CD4-positive, alpha-beta T cell treated with Interleukin-4 for 1 hour (primary cell): ENCODE measurements at places on chromosomes 2 and 18.

DNA sequence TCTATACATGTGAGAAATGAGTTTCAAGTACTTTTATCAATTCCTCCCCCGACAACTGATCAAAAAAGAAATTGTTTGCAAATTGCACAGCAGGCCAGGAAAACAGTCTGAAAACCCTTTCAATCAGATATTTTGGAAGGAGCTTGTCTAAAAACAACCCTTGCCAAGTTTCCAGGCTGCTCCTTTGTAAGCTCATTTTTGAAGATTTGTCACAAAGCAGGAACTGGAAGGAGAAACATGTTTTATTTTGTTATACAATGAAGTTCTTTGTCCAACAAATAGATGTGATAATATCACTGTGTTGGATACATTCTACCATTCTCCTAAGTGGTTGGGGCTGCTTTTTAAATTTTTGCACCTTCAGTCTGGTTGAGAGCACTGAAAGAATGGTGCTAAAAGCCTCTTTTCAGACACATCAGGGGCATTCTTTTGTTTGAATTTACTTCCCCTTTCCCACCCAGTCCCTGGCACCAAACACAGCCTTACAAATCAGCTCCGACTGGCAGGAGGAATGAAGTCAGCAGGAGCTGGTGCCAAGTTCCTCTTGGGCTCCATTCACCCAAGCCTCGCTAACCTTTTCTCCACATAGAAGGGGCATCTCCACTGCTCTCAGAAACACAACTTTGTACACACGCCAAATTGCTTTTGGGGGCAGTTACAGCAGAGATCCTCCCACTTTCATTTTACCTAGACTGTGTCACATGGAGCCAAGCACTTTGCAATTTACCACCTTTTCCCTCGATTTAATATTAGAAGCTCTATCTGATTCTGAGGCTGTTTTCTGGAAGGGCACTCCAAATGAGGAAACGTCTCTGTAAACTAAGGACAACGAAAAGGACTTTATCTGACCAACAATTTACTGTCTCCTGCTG is 88.0 kb downstream of the C1D start:
- no peak for DNase-seq

DNA sequence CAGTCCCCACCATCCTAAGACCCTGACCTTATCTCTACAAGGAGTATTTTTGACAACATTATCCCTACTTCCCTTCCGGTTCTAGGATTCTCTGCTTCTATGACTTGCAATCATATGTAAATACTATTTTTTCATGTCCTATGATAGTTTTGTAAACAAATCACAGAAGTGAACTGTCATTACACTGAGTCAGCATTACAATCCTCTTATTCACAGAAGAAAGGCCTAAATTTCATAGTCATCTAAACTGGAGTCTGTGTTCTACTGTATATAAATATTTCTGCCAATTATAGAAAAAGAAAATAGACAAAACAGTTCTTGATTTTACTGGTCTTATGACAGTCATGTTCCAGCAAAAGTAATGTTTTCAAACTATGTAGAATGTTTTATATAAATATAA is 265.1 kb downstream of the NCKAP5 start:
- no peak for DNase-seq

DNA sequence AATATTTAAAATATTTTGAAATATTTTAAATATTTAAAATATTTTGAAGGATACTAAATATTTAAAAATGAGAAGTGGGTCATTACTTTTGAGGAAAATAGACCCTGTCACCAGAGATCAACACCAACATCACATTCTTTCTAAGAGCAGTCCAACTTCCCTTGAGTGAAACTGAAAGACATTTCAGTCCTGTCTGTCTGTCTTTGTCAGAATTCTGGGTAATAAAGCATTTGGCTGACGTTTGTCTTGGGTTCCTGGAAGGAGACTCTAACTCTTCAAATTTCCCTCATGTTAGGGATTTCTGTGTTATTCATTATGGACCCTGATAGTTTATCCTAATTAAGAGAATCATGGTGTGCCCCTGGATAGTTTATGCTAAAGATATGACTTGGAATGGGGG is 32.8 kb downstream of the TTC21B start:
- no peak for DNase-seq

DNA sequence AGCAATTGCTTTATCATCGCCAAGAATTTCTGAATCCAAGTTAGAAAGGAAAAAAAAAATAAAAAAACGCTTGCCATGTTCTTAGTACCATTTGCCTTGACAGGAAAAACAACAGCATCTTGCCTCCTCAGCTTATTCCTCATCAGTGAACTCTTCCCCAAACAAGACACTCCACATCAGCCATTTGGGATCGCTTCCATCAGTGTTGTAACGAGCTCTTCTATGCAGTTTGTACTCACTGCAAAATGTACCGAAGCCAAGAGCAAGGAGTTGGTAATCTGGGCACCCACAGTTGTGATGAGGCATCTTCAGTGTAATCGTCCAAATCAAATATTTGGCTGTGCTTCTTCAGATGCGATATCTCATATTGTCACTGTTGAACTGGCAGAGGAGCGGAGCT is 503.7 kb downstream of the TMEM182 start:
- DNase-seq: no peak

DNA sequence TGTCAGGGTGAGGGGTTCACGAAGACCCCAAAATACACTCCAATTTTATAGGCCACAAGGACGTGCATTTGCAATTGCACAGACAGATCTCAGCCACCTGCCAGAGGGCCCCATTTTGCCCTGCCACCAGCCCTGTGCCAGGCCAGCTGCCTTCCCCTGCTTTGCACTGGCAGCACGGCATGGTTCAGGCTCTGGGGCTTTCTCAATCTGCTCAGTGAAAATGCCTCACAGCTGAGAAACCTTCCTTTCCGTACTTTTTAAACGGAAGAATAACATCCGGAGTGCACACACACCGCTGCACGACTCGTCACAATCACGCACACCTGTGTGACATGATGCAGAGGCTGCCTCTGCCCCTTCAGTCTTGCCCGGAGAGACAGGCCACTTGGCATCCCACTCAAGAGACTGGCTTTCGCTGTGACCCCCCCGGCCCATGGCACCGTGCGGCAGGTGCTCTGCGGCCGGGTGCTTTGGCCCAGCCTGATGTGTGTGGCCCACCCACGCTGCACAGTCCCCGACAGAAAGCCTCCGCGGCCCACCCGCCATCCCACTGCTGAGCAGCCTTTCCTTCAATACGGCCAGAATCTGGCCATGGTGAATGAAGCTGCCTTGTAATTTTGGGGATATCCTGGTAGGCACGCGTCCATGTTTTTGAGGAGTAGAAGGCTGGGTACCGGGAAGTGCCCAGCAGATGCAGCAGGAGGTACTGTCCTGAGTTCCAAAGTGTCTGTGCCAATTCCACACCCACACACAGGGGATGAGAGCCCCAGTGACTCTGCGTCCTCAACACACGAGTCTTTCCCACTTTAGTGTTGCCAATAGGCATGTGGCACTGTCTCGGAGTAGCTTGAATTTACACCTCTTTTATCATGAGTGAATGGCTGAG is 88.8 kb downstream of the USP40 start:
- no peak for DNase-seq

DNA sequence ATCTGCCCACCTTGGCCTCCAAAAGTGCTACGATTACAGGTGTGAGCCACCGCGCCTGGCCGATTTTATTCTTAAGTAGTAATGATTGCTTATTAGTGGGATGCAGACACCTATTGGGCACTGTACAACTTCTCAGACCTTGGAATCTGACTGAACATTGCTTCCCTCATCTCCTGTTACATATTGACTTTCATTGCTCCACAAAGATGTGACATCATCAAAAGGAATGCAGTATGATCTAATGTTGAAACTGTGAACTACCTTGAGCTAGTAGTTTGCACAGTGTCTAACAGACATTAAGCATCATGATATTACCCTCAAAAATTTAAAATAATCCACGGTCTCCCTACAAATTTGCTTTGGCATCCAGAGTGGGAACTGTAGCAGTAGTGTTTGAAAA is 109.8 kb upstream of the SIX2 start:
- DNase-seq: no peak

DNA sequence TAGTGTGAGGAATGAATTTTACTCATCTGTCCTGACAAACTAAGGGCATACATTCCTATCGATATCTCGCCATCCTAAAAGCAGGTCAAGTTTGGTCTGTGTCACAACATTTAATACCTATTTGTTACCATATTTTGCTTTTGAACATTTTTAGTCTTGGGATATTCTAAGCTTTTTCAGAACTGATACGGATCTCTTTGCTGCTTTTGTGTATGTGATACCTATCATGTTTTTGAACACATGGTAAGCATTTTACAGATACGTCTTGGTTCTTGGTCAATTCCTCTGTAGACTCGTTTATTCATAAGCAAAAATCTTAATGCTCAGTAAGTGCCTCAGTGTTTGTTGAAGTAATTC is 592 bp downstream of the ZNF397 start:
- no peak for DNase-seq

DNA sequence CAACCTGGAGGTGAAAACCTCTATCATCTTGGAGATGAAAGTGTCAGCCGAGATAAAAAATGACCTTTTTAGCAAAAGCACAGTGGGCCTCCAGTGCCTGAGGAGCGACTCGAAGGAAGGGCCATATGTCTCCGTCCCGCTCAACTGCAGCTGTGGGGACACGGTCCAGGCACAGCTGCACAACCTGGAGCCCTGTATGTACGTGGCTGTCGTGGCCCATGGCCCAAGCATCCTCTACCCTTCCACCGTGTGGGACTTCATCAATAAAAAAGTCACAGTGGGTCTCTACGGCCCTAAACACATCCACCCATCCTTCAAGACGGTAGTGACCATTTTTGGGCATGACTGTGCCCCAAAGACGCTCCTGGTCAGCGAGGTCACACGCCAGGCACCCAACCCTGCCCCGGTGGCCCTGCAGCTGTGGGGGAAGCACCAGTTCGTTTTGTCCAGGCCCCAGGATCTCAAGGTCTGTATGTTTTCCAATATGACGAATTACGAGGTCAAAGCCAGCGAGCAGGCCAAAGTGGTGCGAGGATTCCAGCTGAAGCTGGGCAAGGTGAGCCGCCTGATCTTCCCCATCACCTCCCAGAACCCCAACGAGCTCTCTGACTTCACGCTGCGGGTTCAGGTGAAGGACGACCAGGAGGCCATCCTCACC is 90.2 kb downstream of the SH3BP4 start:
- no peak for DNase-seq

DNA sequence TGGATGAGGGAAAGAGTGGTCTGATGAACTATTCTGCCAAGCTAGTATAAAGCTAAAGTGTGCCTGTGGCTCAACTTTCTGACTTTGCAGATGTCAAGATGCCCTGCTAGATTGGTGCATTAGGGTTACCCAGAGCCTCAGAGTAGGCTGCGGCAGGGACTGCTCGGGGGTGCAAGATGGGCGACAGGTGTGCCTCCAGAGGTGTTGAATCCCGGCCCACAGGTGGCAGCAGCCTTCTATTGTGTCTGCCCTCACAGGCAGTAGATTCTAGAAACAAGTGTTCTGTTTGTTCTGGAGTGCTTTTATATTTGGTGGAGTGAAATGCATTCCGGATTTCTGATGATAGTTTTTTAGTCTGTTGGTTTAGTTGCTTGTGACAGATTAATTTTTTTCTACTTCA is 131.6 kb upstream of the IL1R2 start:
- no peak for DNase-seq

GRCh38 chr2:130911996-130912395 is 75.3 kb downstream of the ARHGEF4 start:
- DNase-seq: no peak

DNA sequence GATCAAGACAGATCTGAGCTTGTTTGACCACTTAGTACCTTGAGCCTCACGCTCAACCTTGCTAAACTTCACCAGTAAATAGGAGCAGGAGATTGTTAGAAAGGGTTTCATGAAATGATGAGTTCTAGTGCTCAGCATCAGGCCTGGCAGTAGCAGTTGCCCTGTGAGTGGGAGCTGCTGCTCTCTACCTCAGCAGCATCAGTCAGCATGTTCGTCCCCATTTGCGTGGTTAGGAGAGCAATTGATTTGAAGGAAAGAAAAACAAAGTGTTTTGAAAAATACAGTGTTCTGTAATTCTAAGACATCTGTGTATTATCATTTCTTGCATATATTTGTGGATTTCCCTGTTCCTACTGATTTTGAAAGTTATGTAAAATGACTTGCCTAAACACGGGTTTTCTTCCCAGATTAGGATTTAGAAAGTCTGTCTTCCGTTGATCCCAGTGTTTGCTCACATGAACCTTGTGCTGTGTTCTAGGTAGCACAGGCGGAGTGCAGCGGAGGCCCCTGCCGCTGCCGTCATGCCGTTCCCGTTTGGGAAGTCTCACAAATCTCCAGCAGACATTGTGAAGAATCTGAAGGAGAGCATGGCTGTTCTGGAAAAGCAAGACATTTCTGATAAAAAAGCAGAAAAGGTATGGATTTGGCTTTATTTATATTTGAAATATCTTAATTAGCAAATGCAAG is 47.0 kb downstream of the CAB39 start:
- no peak for DNase-seq

DNA sequence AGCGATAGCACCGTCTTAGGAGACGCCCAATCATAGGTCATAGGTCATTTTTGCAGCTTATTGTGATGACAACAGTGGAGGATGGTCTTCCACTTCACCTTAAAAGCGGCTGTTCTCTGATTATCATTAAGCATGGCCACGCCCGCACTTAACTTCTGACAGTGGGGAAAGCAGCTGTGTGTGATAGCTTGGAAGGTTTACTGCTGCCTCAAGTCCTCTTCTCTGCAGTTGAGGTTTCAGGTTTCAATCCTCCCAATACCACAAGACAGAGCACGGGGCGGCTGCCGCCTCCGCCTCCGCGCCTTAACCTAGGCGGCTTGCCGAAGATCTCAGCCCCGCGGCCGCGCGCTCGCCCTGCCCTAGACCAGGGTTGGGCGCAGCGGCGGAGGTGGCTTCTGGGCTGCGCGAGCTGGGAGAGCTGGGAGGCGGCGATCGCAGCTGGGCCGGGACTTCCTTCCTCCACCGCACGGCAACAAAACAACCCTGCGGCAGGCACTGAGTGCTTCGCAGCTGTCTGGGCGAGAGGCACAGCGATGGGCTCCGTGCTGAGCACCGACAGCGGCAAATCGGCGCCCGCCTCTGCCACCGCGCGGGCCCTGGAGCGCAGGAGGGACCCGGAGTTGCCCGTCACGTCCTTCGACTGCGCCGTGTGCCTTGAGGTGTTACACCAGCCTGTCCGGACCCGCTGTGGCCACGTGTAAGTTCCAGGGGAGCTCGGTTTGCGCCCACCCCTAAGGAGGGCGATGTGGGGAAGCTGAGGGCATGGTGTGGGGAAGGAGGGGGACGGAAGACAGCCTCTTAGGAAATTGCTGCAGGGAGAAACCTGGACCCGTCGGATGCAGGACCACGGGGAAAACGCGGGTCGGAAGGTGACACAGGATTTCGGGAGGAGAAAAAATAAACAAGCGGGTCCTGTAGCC is at the start of gene RNF125:
TSS of gene RNF125 (plus strand) at position 495 of the 920 bp plus-strand sequence. CDS start at position 534, 39 bp downstream.
- DNase-seq: peak; percentile 87

DNA sequence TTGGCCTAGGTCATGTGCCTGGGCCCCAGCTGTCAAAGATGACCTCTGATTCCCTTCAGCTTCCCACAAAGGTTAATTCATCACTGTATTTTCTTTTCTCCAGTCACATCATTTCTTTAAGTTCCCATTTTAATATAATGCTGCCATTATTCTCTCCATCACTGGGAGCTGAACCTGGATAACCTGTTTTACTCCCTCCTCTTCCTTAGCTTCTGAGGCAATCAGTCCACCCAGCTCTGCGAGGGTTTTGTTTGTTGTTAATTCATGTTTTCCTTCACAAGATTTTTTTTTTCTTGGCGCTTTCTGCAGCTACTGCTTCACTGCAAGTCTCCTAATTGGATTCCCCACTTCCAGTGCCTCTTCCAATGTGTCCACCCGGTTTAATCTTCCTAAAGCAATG is 5.1 kb upstream of the EML4 start:
- no peak for DNase-seq
